ENCODE measurements at places on chromosomes 5 and 9.

DNA sequence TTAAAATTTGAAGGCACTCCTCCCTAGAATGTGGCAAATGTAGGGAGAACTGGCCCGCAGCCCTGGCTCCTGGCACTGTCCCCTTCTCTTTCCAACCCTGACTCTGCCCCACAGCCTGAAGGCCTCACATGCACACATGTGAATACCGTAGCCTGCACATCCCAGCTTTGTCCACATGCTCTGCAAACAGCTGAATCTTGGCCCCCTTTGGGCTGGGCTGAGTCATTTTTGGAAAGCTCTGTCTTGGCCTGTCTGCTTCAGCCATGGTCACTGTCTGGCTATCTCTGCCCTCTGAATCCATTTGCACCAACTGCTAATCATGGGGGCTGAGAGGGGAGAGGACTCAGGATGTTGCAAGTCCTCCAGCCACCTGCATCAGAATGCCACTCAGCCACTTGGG is 22.1 kb upstream of the GALNT10 start:
- DNase-seq = no peak

DNA sequence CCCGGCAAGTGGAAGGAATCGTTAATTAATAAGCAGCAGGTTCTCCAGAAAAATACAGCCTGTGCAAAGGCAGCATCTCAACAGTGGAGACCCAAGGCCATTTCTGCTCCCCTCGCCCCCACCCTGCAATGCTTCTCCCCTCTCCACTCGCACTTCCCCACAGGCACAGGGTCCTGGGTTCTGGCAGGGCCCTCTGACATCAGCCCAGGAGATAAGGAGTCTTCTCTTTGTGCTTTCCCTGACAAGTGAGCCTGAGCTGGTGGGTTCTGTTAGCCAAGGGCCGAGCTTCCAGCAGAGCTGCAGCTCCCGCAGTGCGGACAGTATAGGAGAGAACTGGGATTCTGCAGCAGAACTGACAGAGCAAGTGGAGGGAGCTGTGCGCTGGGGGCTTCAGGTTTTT is 257.5 kb downstream of the NSG2 start:
- no peak for DNase-seq

GRCh38 chr9:111897601-111898137 is 1.1 kb downstream of the UGCG start:
- DNase-seq = peak; percentile 22

GRCh38 chr5:171157276-171157675 is 151.8 kb upstream of the TLX3 start:
- DNase-seq = no peak

GRCh38 chr5:78791501-78792100 is 143.0 kb upstream of the LHFPL2 start:
- no peak for DNase-seq

GRCh38 chr9:125747765-125748445 is 732 bp downstream of the PBX3 start:
- peak; percentile 49 for DNase-seq

- DNase-seq = no peak
Measured at GRCh38 chr5:142350021-142350420, 25.2 kb upstream of the SPRY4 start.

GRCh38 chr9:133876836-133877235 is 115.3 kb downstream of the VAV2 start:
- DNase-seq = no peak

DNA sequence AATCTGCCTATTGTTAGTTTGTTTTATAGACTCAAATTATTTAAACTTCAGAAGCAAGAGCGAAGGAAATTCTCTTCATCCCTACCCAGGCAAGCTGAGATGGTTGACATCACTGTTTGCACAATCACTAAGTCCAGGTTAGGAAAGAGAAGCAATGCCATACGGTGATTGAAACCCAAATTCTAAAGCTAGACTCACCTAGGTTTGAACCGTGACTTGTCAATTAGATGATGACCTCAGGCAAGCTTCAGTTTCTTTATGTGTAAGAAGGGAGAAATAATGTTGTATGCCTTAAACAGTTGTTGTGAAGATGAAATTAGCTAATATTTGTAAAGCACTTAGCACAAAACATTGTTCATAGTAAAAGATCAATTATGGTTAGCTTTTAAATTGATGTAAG is 96.5 kb upstream of the ANKRD55 start:
- DNase-seq = no peak

DNA sequence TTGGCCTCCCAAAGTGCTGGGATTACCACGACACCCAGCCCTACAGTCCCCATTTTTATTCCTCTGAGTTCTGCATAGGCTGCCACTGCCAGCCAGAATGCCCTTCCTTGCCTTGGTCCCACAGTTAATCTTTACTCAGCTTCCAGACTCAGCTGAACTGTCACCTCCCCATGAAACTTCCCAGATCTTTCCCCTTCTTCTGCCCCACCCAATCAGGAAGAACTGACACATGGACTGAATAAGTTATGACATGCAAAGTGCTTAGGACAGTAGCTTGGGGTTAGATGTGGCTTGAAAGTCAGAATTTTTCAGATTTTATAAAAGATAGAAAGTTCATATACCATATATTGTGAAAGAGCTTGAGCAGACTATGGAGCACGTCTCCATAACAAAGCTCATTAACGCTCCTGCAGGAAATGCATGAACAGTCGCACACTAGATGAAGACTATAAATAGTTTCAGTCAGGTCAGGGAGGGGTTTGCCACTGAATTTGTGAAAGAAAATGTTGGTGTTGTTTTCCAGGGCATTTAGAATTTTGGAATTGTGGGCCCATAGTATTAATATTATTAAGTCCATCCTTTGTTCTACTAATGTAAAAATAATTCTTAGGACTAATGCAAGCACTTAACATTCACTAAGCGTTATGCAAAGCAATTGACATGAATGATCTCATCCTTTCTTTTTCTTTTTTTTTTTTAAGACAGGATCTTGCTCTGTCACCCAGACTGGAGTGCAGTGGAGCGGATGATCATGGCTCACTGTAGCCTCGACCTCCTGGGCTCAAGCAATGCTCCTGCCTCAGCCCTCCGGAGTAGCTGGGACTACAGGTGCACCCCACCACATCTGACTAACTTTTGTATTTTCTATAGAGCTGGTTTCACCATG is 36.1 kb upstream of the DENND1A start:
- no peak for DNase-seq

DNA sequence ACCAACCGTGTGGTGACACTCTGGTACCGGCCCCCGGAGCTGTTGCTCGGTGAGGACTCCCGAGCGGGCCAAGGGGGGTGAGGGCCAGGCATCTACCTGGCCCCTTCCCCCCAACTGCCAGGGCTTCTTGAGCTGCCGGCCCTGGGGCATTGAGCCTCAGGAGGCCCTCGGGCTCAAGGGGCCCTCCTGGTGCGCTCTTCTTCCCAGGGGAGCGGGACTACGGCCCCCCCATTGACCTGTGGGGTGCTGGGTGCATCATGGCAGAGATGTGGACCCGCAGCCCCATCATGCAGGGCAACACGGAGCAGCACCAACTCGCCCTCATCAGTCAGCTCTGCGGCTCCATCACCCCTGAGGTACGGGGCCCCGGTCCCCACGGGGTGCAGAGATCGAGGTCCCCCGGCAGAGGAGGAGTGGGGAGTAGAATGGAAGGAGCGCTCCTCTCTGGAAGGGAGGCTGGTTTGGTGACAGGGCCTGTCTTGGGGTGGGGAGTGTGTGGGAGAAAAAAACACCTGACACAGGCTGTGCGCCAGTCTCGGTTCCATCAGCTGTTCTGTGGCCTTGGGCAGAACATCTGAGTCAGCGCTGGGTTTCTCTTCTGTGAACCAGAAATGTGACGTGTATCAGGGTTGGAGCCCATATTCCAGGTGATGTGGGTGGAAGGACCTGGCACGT is 2.6 kb downstream of the CDK9 start:
- no peak for DNase-seq

DNA sequence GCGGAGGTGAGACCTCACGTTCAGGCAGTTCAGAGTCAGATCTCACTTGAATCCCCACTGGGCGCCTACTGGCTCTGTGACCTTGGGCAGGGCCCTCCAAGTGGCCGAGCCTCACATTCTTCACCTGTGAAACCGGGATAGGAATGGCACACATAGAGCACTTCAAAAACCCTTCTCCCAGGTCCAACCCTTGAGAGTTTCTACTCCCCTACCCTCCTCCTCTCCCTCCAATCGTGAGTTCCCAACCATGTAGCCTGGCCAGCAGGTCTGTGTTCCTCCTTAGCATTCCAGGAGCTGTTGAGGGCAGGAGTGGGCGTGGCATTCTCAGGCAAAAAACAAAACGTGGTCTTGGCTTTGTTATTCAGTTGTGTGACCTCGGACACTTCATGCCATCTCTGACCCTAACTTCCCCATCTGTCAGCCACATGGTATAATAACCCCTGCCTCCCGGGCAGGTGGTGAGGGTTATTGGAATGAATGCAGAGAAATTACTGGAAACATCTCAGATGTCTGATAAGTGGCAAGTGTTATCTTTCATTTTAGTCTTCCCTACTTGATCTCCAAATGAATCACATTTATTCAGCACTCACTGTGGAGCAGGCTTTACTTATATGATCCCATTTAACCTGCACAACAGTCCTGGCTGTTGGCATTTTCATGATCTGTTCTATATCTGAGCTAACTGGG is 112.8 kb upstream of the BOD1 start:
- no peak for DNase-seq

DNA sequence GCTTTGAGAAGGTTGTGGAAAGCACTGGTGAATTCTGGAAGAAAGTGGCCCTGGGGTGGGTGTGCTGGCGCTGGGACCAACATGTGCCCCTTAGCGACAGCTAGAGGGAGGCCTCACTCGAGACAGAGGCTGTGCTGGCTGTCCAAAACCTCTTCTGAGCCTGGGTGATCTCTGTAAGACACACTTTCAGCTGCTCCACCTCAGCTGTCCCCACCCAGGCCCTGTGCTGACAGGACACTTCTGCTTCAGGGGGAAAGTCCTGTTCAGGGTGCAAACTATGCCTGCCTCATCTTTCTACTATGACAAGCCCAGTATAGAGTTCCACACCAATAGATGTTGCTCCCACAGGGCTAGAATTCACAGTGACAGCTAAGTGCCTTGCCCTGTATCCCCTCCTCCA is 426.4 kb downstream of the MED10 start:
- no peak for DNase-seq

DNA sequence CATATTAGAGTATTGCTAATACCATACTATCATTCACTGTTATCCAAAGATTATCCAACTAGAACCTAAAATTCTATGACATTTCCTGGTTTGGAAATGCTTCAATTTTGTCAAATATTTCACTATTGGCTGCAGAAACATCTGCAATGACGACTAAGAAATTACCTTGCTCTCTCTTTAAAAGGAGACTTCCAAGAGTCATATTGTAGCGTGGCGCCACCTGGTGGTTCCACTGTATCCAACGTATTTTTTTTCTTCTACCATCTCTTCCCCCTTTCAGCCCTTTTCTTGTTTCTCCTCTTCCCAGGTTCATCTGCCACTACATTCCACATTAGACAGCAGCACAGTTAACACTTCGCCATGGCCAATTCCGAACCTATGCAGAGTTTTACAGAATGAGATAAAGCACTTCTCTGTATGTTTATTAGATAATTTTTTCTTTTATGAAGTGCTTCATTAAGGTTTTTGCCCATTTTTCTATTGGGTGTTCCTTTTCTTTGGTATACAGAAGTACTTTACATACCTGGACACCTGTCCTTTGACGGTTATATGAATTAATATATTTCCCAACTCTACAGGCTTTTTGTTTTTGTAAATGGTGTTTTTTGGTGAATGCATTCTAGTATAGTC is 153.5 kb downstream of the CDC42SE2 start:
- DNase-seq = peak; percentile 47

DNA sequence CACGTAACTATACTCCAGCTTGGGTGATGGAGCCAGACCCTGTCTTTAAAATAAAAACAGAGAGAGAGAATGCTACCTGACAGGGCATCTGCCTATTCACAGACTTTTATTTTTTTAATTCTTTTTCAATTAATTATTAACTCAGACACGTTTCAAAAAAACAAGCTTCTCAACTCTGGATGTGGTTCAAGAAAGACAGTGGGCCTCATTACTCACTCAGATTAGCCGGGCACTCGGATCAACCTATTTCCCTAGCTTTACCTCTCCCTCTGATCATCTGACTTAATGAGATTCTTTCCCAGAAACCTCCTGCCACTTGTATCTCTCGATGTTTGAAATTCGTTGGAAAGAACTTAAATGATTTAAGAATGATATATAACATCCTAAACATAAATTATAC is 134.1 kb downstream of the TRPM6 start:
- DNase-seq = no peak

GRCh38 chr9:91900055-91900796 is 49.8 kb downstream of the ROR2 start:
- DNase-seq = no peak

DNA sequence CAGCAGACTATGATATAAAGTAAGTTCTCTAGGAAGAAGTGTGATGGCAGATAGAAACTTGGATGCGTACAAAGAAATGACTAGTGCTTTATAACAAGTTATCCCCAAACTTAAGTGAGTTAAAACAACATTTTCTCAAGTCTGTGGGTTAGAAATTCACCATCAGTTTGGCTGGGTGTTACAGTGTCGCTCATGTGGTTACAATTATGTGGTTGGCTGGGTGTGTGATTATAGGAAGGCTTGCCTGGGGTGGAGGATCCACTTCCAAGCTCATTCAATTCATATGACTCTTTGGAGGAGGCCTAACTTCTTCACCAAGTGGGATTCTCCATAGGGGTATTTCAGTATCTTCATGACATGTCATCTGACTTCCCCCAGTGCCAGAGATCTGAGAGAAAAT is 10.3 kb upstream of the C9orf40 start:
- no peak for DNase-seq

DNA sequence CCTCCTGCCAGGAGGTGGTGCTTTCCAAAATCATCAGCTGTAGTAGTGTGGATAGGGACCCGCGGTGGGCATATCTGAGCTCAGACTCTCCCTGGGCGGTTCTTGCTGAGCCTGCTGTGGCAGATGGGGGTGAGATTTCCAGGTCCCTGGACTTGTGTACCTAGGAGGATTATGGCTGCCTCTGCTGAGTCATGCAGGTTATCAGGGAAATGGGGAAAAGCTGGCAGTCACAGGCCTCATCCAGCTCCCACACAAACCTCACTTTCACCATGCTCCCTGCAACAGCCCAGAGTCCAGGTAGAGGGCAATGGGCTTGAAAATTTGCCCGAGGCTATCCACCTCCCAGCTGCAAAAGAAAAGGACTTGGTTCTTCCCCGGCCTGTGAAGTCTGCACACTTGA is 23.4 kb upstream of the MAMDC2 start:
- DNase-seq = no peak

- no peak for DNase-seq
Measured at GRCh38 chr5:43663916-43664315, 60.9 kb downstream of the NNT start.
